ENCODE measurements at places on chromosomes 5 and 9. TPM values are rescaled to one million over a fixed set of nuclear protein-coding genes. Genes with fewer than 3 reads are reported as not detected.
A peak's percentile ranks its signal among the peaks of the same experiment; 100 is the strongest.

The CCDC171 gene
- total RNA-seq = 8.3 TPM

The PTRH1 gene
- total RNA-seq = 8.7 TPM

The ZNF883 gene
- total RNA-seq = 14.8 TPM

The MGAT4B gene
- total RNA-seq = 109 TPM

The SLC27A4 gene
- 23.7 TPM for total RNA-seq

The TMEM252 gene
- not detected for total RNA-seq

The STKLD1 gene
- total RNA-seq = 2.0 TPM

The FOXI1 gene
- total RNA-seq = 0.66 TPM

GRCh38 chr9:128987805-128988204, 40.3 kb downstream of the NUP188 start:
- no peak for DNase-seq

DNA sequence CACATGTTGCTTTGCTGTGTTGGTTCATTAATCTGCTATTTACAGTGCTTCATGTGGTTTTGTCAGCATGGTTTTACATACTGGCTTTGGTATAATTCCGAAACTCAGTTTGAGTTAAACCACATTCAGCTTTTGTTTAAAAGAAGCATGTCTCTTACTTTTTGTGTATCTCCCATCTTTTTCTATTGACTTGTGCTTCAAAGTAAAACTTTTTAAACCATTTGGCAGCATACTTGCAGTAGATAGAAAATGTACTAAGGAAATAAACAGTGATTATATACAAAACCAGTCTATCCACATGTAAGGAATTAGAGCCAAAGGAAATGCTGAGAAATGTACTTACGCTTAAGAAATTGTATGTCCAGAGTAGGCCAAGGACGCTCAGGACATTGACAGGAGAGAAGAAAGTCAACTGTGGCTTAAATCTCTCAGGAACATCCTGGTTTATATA, 286.9 kb downstream of the ARHGEF28 start:
- no peak for DNase-seq

DNA sequence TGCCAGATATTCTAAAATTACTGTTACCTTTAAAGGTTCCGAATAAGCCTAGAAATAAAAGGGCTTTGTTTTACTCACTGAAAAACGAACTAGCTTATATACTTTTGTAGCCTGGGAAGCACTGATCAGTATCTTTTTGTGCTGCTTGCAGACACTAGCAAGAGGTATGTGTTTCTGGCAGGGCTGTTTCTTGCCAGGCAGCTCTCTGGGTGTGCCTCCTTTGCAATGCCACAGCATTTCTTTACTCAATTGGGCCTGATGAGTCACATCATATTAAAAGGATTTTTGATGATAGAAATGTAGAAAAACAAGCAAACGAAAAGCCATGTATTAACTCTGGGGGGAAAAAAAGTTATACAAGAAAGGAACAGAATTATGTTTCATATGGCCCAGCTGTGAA, 35.6 kb downstream of the CD180 start:
- DNase-seq = no peak

- peak; percentile 87 for DNase-seq
Observed at GRCh38 chr9:114033397-114034103, 44.5 kb downstream of the AMBP start.

GRCh38 chr5:37391591-37391990, 12.5 kb downstream of the WDR70 start:
- no peak for DNase-seq

DNA sequence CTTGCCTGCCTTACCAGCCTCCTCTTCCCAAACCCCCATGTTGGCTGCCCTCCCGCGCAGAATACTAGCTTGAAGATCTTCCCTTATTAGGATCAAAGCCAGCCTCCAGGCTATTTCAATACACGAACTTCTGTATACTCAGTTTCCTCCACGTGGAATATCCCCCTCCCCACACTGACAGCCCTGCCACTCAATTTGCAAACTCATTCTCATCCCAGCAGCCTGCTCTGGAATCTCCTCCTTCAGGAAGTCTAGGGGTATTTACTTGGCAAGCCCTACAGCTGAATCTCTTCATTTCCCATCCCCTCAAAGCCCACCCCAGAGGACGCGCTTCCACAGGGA, 157.0 kb upstream of the SMIM23 start:
- peak; percentile 37 for DNase-seq

GRCh38 chr5:108917596-108917995, 169.9 kb downstream of the FER start:
- no peak for DNase-seq

DNA sequence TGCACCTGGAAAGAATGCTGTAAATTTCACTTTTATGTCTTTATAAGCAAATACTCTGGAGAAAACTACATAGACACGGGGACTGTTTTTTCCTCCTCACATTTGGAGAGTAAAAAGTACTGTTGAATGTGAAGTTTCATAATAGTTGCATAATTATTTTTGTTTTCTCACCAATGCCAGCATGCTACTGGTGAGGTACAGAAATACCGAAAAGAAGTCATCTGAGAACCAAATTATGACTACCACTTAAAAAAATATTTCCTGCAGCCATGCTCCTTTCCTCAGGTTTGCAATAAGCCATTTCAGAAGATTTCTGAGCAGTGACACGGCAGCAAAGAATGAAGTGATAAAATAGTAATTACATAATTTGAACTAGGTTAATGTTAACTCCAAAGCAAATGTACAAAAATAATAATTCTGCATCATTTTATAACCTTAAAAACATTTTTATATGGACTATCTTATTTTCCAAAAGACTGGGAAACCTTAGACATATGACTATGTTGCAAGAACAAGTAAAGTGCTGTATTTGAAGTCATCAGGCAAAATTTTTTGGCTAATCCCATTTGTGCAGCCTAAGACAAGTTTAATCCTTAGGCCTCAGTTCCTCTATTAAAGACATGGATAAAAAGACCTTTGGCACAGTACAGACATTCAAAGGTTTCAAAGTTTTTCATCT, 144.7 kb downstream of the PCSK1 start:
- no peak for DNase-seq

GRCh38 chr5:149280124-149280523, 8.5 kb downstream of the AFAP1L1 start:
- no peak for DNase-seq

- no peak for DNase-seq
Observed at GRCh38 chr5:72988769-72989168, 32.9 kb downstream of the FCHO2 start.

Data from endodermal cell (in vitro differentiated cells).